ENCODE measurements at places on chromosomes 6 and 20.

GRCh38 chr20:39800111-39800510 lies 838.0 kb downstream of the DHX35 start:
- no peak for DNase-seq
- H3K36me3 ChIP-seq, result no peaks in the 10 kb centered on the region
- no peak overlapping the region for H3K27ac ChIP-seq
- H3K4me1 ChIP-seq, result no peaks in the 10 kb centered on the region
- H3K4me3 ChIP-seq, result no peak overlapping the region

DNA sequence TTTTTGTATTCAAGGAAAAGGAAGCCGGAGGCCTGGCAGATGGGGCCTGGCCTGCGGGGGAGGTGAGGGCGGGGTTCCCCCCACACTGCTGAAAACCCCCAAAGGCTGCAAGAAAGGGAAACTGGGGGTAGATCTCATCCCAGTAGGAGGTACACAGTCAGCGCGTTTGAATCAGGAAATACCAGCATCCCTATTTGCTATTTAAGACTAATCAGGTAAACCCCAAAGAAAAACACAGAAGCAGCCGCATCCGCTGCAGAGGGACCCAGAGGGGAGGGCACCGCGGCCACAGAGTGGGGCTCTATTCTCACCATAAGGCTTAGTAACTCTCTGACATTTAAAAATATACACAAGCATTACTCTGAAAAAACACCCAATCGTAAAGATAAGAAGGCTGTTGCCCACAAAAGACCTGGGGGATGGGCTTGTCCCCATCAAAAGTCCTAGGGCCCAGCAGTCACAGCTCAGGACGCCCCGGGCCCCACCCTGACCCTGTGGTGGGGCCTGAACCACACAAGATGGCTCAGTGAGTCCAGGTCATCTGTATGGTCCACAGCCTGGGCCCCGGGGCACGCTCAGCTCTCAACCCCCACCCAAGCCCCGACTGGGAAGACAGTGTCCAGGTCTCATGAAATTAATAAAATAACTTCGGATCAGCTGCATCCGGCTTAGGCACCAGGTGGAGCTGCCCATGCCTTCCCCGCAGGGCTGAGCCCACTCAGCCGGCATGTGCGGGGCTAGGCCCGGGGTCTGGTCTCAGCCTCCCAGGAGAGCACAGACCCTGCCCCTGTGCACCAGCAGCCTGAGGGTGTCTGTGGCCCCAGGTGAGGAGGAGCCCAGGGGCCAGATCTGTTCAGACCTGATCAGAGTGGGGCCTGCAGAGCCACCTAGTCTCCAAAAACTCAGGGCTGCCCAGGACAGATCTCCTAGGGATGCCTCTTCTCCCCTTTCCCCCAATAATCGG lies 31.0 kb downstream of the KCNQ2 start:
- H3K27ac ChIP-seq, result no peak overlapping the region
- H3K4me3 ChIP-seq, result no peak overlapping the region
- DNase-seq, result no peak
- no peaks in the 10 kb centered on the region for H3K27me3 ChIP-seq

- no peaks in the 10 kb centered on the region for H3K27me3 ChIP-seq
- peak within 1 kb of the TSS; percentile 91 for H3K27ac ChIP-seq
- peaks cover 3% of the 10 kb centered on the region for H3K36me3 ChIP-seq
- H3K4me3 ChIP-seq, result peak within 1 kb of the TSS; percentile 93
- DNase-seq, result peak; percentile 98
These were observed at the start of gene HBS1L for GRCh38 chr6:135054569-135055498. Gene HBS1L, minus strand, starts transcription at chr6:135054822. Its CDS starts 131 bp downstream, at chr6:135054691.

DNA sequence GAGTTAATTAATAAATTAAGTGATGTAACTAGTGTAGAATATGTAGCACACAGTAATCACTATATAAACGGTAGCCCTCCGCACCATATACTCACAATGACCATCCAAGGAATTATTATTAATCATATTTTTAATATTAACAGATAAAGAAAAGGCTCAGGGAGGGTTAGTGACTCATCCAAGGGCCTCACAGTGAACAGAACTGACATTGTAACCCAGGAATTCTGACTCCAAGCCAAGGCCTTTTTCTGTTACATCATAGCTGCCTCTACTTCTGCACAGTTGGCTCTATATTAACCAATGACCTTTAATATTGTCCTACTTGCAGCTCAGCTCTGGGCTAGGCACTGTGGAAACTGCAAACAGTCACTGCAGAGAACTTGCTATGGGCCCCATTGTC lies 117.5 kb upstream of the SIRPG start:
- H3K27ac ChIP-seq, result no peak overlapping the region
- no peaks in the 10 kb centered on the region for H3K27me3 ChIP-seq

GRCh38 chr6:158474961-158475343 lies 84.9 kb upstream of the TMEM181 start:
- no peaks in the 10 kb centered on the region for H3K4me1 ChIP-seq
- H3K27ac ChIP-seq, result no peak overlapping the region
- peaks cover 3% of the 10 kb centered on the region for H3K36me3 ChIP-seq
- DNase-seq, result no peak
- no peak overlapping the region for H3K4me3 ChIP-seq

- H3K4me1 ChIP-seq, result peaks cover 4% of the 10 kb centered on the region
- no peaks in the 10 kb centered on the region for H3K36me3 ChIP-seq
- H3K4me3 ChIP-seq, result no peak overlapping the region
- H3K27ac ChIP-seq, result no peak overlapping the region
- no peaks in the 10 kb centered on the region for H3K27me3 ChIP-seq
These were observed 66.9 kb downstream of the DLL1 start for GRCh38 chr6:170223718-170224693.

- H3K27me3 ChIP-seq, result no peaks in the 10 kb centered on the region
- H3K4me1 ChIP-seq, result no peaks in the 10 kb centered on the region
- H3K36me3 ChIP-seq, result no peaks in the 10 kb centered on the region
- no peak overlapping the region for H3K4me3 ChIP-seq
These were observed 43.6 kb upstream of the DEFB112 start for GRCh38 chr6:50093116-50093937.

- no peak overlapping the region for H3K27ac ChIP-seq
- no peak for DNase-seq
- H3K36me3 ChIP-seq, result no peaks in the 10 kb centered on the region
- no peaks in the 10 kb centered on the region for H3K27me3 ChIP-seq
These were observed 305.6 kb upstream of the EXOC2 start for GRCh38 chr6:998551-998950.

- H3K27me3 ChIP-seq, result no peaks in the 10 kb centered on the region
- no peaks in the 10 kb centered on the region for H3K36me3 ChIP-seq
- no peak for DNase-seq
- H3K4me3 ChIP-seq, result no peak overlapping the region
- H3K4me1 ChIP-seq, result no peaks in the 10 kb centered on the region
These were observed 42.4 kb downstream of the HAO1 start for GRCh38 chr20:7897781-7898364.

DNA sequence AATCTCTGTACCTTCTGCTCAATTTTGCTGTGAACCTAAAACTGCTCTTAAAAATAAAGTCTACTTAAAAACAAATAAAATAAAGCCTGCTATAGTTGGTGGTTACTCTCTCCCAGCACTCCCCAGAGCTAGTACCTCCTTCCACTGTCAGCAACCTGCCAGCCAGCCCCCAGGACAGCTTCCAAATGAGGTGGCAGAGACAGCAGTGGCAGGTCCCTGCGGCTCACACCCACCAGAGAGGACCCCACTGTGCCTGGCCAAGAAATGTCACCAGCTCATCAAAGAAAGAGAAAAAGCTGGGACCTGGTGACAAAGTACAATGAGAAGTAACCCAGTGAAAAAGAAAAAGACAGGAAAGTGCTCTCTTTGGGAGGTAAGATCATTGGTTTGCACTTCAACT lies 15.2 kb downstream of the APMAP start:
- no peaks in the 10 kb centered on the region for H3K27me3 ChIP-seq
- no peak for DNase-seq
- peaks cover 15% of the 10 kb centered on the region for H3K4me1 ChIP-seq
- H3K36me3 ChIP-seq, result peaks cover 34% of the 10 kb centered on the region
- H3K4me3 ChIP-seq, result no peak overlapping the region
- no peak overlapping the region for H3K27ac ChIP-seq

GRCh38 chr6:328136-328670 lies 35.9 kb downstream of the DUSP22 start:
- DNase-seq, result no peak
- H3K27ac ChIP-seq, result no peak overlapping the region
- H3K27me3 ChIP-seq, result no peaks in the 10 kb centered on the region
- H3K4me1 ChIP-seq, result no peaks in the 10 kb centered on the region
